ENCODE measurements at places on chromosomes 7 and 10.

GRCh38 chr7:55641811-55642210 is 69.5 kb upstream of the VOPP1 start:
- no peak for DNase-seq

- no peak for DNase-seq
These were observed 89.7 kb upstream of the PRKAR2B start for GRCh38 chr7:106954840-106955239.

- DNase-seq: no peak
These were observed 130.6 kb downstream of the DOCK1 start for GRCh38 chr10:127035827-127036226.

DNA sequence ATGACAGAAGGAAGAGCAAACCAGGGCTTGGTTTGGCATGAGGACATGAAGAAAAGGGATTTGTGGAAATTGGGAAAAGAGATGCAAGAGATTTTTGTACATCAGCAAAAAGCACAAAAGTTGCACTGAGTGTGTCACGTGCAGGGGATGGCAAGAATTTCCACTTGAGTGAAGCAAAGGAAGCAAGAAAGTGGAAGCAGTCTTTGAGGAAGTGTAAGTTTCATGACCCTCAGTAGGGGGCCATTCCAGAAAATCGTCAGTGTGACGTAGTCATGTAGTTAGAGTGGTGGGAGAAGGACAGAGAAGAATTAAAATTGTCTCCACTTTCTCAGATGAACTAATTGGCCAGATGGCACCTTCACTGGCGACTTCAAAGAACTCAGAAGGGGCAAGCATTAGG is 123.3 kb upstream of the FZD1 start:
- DNase-seq: no peak

All from stimulated activated naive CD4-positive, alpha-beta T cell treated with Interleukin-2 at 50 U/mL for 16 hours (primary cell).